WTC11 (cell line): ENCODE measurements at places on chromosomes 5 and 9. TPM values are rescaled to one million over a fixed set of nuclear protein-coding genes. Genes with fewer than 3 reads are reported as not detected.

Gene C5orf63
- 3.1 to 4.1 TPM (median 3.4 TPM) in 3 replicates for total RNA-seq

Gene EGFL7
- 54.6 to 64.9 TPM (median 62.8 TPM) in 3 replicates for total RNA-seq

Gene ANKRD31
- total RNA-seq, result 0.09 to 0.18 TPM (median 0.09 TPM) in 3 replicates

Gene SPINK13
- total RNA-seq, result 0.17 TPM in 1 of 3 replicates, not detected in the others

Gene IL4
- not detected in 3 replicates for total RNA-seq

Gene RAI14
- 157 to 185 TPM (median 173 TPM) in 3 replicates for total RNA-seq

Gene ACSL6
- 2.6 to 4.8 TPM (median 3.7 TPM) in 3 replicates for total RNA-seq

Gene PPP2R2B
- total RNA-seq, result 12.7 to 20.3 TPM (median 13.2 TPM) in 3 replicates

Gene CTNND2
- total RNA-seq, result 8.6 to 11.9 TPM (median 10.4 TPM) in 3 replicates
